Activated CD8-positive, alpha-beta memory T cell treated with anti-CD3 and anti-CD28 coated beads, Interleukin-2, amount 50 U/mL, for 48 hours (primary cell): ENCODE measurements at places on chromosomes 4 and X.

DNA sequence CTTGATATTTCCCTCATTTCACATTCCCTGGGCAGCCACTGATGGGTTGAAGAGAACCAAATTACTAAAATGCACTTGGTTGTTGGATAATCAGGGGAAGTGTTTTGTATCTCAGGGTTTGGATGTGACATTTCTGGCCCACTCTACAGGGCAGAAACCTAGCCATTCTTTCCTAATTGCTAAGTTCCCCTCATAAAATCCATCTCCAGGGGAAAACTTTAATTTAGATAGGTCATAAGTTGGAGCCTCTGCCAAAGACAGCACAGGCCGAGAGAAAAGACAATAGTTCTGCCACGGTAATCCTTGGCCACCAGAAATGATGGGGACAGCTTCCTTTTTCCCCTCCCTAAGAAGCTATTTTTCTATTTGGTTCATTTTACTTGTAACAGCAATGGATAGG is 192.7 kb upstream of the C1QTNF7 start:
- DNase-seq: no peak

DNA sequence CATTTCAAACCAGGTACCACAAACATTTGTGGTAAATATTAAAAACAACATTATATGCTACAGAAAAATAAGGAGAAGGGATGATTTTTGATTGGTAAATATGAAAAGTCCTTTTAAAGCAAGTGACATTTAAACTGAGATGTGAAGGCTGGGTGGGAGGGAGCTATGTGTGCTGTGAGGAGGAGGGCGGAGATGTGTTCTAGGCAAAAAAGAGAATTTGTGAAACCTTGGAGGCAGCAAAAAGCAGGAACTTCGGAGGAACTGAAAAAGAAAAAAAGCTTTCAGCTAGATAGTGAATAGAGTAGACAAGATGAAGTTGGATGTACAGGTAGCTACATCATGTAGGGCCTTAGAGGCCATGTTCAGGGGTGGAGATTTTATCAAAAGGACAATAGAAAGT is 10.1 kb upstream of the ARAP2 start:
- DNase-seq: no peak

DNA sequence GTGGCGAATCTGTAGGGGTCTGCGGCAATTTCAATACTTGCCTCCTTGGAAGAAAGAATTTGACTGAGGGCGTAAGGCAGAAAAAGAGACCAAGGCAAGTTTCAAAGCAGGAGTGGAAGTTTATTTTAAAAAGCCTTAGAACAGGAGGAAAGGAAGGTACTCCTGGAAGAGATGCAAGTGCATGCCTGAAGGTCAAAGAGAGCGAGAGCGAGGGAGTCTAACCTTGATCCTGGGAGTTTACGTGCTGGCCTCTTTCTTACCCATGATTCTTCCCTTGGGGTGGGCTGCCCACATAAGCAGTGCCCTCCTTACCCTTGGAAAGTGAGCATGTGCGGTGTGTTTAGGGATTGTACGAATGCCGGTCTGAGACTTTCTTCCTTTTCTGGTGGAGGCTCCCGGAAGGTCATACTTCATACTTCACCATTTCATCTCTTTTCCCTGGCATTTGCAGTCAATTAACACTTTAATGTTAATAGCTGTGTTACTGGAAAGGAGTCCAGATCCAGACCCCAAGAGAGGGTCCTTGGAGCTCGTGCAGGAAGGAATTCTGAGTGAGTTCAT is 40.0 kb downstream of the ARSD start:
- DNase-seq: no peak

GRCh38 chr4:4930677-4931076 is 71.2 kb downstream of the MSX1 start:
- no peak for DNase-seq

- no peak for DNase-seq
Measured at GRCh38 chr4:142124874-142125273, 488.5 kb downstream of the IL15 start.

DNA sequence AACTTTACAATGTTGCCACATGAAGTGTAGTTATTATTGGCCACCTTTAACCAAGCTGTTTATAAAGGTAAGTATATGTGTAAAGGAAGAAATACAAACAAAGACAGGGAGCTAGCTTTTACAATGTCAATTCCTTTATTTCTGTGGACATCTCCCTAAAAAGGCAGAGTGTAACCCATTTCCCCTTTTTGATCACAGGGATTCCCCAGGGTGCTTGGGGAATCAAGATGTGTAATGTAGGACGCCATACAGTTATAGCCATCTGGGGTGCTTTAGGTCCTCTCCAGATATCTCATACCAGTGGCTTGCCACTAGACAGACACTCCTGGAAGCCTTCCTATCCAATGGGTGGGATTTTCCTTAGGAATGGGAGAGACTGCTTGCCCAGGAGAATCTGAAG is 4.2 kb upstream of the CUL4B start:
- no peak for DNase-seq

DNA sequence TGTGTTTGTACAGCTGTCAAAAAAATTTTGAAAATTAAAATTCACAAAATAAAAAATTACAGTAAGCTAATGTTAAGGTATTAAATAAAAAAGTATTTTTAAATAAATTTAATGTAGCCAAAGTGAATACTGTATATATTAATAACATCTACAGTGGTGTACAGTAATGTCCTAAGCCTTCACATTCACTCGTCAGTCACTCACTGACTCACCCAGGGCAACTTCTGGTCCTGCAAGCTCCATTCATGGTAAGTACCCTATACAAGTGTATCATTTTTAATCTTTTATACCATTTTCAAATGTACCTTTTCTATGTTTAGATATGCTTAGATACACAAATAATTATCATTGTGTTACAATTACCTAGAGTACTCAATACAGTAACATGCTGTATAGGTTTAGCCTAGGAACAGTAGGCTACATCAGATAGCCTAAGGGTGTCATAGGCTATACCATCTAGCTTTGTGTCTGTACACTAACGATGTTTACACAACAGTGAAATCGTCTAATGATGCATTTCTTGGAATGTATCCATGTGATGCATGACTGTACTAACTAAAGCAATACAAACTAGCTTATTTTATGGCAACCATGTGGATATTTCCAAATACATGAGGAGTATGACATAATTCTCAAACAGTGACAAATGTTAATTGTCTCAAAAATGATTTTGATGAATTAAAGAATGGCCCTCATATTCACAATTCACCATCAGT is 13.7 kb downstream of the DDX60 start:
- DNase-seq: no peak
